ENCODE measurements at places on chromosomes 6 and 20.
A peak's percentile ranks its signal among the peaks of the same experiment; 100 is the strongest.

DNA sequence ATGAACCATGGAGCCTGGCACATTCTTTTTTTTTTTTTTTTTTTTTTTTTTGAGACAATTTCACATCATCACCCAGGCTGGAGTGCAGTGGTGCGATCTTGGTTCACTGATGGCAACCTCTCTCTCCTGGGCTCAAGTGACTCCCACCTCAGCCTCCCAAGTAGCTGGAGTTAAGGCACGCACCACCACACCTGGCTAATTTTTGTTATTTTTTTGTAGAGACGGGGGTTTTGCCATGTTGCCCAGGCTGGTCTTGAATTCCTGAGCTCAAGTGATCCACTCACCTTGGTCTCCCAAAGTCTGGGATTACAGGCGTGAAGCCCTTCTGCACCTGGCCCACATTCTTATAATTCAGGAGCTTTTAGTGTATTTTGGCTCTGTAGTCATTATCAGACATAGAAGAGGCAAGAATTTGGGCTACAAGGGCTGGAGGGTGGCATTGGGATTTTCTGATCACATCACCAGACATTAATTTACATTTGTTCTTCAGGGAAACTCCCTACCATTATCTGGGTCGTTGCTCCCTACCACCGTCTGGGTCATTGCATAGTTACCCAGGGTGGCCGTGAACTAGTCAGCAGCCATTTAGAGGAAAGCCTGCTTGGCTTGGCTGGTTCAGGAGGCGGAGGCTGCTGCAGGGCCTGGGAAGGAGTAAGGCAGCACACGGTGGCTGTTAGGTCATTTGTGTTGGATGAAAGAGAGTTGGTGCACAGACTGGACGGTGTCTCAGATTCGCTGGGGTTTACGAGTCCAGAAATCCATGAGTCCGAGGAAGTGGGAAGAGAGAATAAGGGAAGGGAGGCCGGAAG lies 17.6 kb downstream of the ARID1B start:
- H3K27ac ChIP-seq: no peak overlapping the region
- peaks cover 10% of the 10 kb centered on the region for H3K4me1 ChIP-seq
- no peaks in the 10 kb centered on the region for H3K36me3 ChIP-seq
- H3K4me3 ChIP-seq: no peak overlapping the region
- no peak for DNase-seq

DNA sequence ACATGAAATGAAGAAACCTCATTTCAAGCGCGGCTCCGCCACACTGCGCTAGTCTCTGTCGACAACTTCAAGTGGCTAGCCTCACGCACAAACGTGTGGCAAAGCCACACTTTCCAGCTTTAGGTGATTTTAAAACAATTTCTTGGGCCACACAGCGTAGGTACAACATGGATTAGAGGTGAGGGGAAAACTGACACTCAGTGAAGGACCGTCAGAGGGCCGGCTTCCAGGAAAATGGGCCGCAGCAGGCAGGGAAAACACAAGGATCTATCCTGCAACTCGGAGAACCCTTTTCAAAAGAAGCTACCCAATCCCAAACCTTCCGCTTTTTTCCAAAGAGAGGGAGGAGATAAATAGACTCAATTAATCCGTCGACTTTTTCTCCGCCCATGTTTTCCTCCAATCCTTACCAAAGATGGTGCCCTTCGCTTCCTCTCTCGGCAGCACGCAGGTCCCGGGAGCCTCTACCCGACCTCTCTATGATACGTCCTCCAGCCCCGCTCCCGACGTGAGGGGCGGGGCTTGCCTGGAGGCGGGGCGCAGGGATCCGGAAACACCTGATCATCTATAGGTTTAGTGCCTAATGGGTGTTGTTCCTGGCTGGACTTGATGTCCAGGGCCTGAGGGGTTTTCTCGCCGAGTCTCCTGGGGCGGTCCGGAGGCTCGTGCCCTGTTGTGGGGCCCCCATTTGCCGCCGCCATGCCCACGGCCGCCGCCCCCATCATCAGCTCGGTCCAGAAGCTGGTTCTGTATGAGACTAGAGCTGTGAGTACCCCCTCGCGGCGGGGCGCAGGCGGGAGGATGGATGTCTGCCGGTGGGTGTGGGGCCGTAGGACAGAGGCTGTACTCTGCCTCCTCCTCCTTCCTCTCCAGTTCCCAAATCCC lies at the start of the genes AK9 and FIG4:
Gene AK9 (minus strand): TSS at position 466 of the 885 bp plus-strand sequence. CDS start 15,457 bp downstream, outside the sequence.
Gene FIG4 (plus strand): TSS at position 560 of the 885 bp plus-strand sequence. CDS start 140 bp downstream, at position 700.
- H3K27ac ChIP-seq: no peak within 1 kb of the TSS
- H3K4me1 ChIP-seq: 0 out of 2 replicates have a peak, but pooled peaks cover 2% of the 10 kb centered on the region
- DNase-seq: peak; percentile 78
- peak within 1 kb of the TSS; percentile 86 for H3K4me3 ChIP-seq
- no peaks in the 10 kb centered on the region for H3K27me3 ChIP-seq

DNA sequence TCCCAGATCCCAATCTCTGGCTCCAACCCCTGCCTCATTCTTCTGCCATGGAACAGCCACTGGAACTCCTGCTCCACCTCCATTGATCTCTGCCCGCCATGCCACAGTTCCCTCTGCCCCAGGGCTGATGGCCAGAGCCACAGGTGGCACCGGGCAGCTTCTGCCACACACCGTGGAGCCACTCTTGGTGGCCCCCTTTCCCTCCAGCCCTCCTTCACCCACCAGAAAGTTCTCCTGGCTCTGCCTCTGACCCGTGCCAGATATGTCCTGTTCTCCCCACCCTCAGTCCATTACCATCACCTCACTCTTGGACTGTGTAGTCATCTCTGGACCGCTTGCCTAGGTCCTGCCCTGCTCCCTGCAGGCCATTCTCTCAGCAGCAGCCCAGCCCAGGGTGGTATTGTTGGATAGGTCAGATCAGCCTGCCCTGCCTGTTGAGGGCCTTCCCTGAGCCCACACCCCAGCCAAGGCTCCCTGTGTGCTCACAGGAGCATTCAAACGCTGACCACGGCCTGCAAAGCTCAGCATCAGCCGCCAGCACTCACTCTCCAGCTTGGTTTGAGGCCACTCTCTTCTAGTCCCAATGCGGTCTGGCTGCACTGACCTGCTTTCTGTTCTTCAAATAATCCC lies 16.8 kb upstream of the SYNDIG1 start:
- no peaks in the 10 kb centered on the region for H3K27me3 ChIP-seq
- H3K27ac ChIP-seq: no peak overlapping the region
- no peaks in the 10 kb centered on the region for H3K36me3 ChIP-seq
- peaks cover 2% of the 10 kb centered on the region for H3K4me1 ChIP-seq

DNA sequence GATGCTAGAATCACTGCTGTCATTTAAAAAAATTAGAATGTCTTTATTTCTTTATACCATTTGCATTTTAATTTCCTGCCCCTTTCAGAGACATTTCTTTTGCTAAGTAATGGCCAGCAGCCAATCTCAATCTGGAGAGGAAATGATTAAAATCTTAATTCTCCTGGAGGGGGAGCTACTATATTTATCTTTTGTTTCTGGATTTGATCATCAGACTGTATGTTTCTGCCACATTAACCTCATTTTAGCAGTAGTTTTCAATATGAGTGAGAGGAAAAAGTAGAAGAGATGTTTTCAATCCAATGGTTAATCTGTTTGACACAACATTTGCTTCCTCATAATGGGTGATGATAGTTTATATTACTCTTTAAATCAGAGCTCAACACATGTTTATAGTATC lies 138.0 kb downstream of the FUT9 start:
- H3K4me3 ChIP-seq: no peak overlapping the region
- H3K4me1 ChIP-seq: no peaks in the 10 kb centered on the region
- no peaks in the 10 kb centered on the region for H3K36me3 ChIP-seq
- no peak for DNase-seq

DNA sequence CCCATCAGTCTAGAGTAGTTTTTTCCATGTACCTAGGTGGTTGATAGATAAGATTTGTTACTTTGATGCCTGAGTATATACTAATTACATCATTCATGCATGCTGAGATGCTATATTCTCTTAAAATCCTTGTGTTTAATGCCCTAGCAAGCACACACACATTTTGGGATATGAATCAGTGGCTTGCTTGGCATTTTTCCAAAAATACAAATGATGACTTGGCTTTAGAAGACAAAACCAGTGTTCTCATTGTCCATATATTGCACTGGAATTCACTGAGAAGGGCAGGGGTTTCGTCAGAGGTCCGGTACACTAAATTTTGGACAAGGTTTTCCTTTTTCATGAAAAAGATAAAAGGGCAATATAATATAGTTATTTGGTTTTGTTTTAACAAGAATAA lies 24.9 kb downstream of the GTPBP2 start:
- H3K4me3 ChIP-seq: no peak overlapping the region
- H3K27ac ChIP-seq: no peak overlapping the region
- no peaks in the 10 kb centered on the region for H3K36me3 ChIP-seq
- DNase-seq: no peak
- no peaks in the 10 kb centered on the region for H3K4me1 ChIP-seq
- H3K27me3 ChIP-seq: no peaks in the 10 kb centered on the region

All from iPS DF 6.9 (cell line).